ENCODE measurements at places on chromosomes 6 and 20.
A peak's percentile ranks its signal among the peaks of the same experiment; 100 is the strongest.

DNA sequence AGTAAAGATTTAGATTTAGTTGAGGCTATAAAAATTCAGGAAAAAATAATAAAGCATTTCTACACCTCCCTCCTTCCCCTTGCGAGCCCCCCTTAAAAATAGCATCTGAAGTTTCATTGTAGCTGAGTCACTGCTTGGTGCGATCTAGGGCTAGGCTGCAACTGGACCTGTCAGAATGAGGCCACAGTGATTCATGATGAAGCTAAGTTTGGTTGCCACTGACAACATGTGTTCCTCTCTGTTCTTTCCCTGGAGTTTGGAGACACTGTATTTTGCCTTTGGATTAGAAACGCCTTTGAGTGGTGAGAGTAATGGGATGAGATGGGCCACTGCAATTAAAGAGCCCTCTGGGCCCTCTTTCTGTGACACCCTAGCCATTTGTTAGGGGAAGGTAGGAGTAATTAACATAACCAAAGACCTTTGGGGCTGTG, 334.1 kb downstream of the NRN1 start:
- DNase-seq, result no peak

- DNase-seq, result peak; percentile 72
Observed at GRCh38 chr20:59933849-59934585, 580 bp upstream of the SYCP2 start.

- no peak for DNase-seq
Observed at GRCh38 chr6:39303425-39304153, 10.6 kb downstream of the KCNK17 start.

DNA sequence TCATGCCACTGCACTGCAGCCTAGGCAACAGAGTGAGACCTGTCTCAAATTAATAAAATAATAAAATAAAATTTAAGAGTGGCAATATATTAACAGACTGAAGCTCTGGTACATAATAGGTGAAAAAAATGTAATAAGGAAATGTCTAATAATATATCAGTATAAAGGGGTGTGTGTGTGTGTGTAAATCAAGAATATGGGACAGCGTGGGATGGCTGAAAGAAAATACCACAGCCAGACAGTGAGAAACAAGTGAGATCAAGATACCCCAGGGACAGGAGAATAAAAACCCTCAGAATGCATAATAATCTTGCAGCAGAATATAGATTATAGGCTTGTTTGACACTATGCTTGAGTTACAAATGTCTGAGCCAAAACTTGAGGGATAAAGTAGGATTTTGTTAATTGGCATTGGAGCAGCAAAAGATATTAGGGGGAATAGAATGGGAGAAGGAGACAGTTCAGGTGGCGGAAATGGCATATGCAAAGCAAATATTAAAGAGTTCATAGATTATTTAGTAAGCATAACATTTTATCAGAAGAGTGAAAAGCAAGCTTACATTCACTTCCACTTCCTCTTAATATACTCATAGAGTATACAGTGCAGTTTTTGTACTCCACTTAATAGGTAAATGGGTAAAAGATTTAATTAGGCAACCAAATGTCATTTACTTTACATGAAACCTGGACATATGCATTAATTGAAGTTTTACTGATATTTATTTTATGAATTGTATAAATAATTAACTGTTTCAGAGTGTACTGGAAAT, 398.5 kb upstream of the GJE1 start:
- DNase-seq, result no peak

DNA sequence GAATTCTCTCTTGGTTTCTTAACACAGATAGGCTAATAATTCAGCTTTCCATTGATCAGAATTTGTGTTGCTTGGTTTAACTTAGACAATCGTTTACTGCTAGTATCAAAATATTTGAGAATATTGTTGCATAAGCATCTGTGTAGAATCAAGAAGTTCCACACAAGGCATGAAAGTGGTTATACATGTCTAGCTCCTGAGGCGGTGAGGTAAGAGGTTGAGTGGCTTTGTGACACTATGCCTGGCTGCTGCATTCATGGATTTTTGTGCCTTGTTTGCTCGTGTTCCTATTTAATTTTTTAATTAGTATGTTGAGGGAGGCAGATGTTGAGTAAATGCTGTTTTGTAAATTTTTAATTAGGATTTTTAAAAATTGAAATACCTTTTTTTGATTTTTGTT, 10.2 kb downstream of the PKIB start:
- DNase-seq, result no peak

DNA sequence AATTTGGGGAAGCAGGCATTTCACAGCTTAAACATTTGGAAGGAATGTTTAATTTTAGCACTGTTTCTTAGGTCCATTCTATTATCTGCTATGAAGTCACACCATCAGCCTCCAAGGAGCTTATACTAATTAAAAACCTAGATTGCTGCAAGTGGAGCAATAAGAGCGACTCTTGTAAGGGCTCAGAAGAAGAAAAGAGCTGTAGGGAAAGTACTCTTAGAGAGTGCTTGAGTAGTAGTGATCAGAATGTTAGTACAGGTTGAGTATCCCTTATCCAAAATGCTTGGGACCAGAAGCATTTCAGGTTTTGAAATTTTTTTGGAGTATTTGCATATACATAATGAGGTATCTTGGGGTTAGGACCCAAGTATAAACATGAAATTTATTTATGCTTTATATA, 285.3 kb downstream of the UBE3D start:
- no peak for DNase-seq

DNA sequence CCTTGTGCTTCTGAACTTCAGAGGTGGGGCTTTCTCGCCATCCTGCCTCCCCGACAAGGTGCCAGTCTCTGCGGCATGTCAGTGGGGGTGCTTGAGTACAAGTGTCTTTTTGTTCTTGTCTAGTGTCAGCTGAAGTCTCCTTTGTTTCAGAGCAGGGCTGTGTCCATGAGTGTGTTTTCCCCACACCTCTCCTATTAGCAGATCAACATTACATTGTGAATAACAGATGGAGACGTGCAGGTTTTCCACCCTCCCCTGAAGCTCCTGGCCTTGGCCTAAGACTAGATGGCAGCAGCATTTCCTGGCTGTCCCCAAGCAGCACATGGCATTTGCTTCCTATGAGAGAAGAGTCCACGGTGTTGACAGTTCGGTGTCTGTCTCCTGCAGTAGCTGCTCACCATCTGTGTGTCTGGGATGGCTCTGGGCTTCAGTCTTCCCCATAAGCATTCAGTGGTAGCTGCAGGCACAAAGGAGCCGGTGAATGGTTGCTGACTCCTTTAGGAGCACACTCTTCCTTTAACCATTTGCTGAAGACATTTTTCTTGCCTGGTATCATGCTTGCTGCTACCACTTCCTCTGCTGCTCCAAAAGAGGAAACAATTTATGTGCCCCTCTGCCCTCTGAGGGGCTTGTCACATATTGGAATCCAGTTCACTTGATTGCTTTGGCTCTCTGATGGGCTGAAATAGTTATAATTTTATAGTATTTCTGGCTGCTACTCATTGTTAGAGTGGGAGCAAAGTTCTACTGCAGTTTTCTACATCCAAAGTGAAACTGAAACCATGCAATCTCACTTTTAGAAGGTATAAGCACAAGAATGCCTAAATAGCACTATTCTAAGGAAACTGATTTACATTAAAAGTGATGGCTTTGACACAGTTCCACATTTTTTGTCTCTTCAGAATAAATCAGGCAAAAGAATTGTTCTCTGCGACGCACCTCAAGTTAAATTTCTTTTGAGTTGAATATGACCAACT, 913.0 kb downstream of the C6orf118 start:
- DNase-seq, result no peak

DNA sequence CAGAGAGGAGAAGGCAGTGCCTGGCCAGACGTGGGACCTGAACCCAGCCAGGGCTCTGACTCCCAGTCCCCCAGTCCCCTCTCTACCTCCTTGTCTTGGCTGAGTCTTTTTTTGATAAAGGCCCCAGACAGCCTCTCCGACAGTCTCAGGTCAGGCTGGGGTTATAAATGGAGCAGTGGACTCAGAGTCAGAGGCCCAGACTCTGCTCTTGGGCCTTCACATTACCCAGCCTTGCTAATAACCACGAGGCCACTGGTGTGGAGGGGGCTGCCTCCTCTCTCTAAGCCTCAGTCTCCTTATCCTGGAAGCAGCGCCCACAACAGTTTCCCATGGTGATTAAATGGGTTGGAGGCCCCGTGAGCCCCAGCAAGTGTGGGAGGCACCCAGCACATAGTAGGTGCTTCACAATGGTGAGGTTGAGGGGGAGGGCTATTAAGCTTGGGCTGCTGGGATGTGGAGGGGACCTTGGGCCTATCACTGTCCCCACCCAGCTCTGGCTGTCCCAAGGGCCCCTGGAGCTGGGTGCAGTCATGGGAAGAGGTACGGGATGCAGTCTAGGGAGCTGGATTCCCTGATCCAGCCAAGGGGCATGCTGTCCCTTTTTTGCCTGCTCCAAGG, 35.7 kb downstream of the TGM2 start:
- DNase-seq, result no peak

DNA sequence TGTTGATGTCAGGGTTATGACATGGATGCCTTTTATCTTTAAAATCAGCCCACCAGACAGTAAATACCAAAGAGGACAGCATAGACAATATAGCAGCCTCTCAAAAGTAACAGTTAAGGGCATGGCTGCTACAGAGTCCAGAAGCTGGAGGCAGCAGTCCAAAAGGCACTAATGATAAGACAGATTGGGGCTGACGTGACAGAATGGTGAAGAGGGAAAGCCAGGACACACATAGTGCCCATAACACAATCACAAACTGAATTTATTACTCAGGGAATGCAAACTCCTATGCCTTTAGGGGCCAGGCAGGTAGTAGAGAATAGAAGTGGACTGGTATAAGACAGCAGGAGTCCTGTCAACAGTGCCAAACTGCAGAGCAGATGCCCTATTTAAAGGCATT, 40.7 kb downstream of the TP53INP2 start:
- DNase-seq, result no peak

- DNase-seq, result no peak
Observed at GRCh38 chr20:10666221-10667076, 7.3 kb downstream of the JAG1 start.

DNA sequence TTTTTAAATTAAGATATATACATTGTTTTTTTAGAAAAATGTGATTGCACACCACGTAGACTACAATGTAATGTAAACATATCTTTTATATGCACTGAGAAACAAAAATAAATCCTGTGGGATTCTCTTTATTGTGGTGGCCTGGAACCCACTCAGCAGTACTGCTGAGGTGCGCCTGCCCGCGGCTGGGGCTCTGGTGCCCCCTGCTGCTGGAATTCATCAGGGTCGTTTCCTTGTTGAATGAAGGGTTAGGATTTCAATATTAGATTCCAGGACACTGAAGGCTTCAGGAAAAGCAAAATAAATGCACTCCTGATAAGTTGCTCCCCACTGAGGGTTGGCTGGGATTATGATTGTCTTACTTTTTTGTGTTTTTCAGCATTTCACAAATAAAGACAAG, 175.8 kb upstream of the GGTLC1 start:
- DNase-seq, result no peak

GRCh38 chr6:134667111-134667510, 282.8 kb downstream of the ALDH8A1 start:
- no peak for DNase-seq

DNA sequence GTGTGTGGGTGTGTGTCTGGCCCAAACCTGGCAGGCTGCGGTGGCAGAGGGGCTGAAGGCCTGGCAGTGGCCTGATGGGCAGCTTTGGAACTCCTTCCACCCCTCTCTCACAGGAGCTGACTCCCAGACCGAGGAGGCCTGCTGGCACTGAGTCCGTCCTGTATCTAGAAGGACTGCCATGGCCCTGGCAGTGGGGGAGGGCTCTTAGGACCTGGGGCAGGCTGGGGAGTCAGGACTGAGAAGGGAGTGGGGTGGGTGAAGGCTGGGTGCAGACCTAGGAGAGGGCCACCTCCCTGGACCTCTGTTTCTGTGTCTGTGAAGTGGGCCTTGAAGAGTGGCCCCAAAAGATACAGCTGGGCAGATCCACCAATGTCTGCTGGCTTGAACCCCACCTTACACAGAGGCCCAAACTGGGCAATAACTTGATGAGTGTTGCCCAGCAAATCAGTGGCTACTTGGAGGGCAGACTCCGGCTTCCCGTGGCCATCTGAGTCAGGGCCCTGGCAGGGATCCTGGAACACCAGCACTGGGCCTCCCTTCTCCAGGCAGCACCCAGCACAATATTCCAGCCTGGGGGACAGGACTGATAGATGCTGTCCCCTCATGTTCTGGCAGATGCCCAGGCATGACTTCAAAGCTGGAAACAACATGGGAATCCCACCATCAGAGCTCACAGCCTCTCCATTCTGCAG, 46.7 kb upstream of the BLCAP start:
- DNase-seq, result no peak

GRCh38 chr20:10316582-10316981, 98.0 kb downstream of the SNAP25 start:
- DNase-seq, result no peak

DNA sequence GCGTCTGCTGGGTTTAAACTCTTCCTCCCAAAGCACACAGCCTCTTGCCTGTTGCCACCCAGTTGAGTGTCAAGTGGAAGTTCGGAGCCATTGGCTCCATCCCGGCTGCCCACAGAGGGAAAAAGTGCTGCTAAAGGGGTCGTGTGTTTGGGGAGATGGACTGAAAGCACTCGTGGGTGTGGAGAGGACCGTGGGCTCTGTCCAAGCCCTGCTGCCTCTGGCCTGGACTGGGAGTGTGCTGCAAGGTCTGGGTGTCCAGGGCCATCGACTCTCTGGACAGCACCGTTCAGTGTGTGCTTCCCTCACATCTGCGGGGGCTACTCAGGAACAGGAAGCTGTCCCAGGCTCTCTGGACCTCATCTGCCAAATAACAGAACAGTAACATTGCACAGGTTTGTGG, 269.3 kb downstream of the DLL1 start:
- no peak for DNase-seq

DNA sequence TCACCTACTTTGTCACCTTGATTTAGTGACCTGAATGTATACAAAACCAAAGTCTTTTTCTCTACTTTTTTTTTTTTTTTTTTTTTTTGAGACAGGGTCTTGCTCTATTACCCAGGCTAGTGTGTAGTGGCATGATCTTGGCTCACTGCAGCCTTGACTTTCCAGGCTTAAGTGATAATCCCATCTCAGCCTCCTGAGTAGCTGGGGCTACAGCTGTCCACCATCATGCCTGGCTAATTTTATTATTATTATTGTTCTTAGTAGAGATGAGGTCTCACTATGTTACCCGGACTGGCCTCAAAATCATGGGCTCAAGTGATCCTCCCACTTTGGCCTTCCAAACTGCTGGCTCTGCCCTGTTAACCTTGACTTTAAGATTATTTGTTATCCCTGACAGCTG, 37.5 kb downstream of the CRISP2 start:
- DNase-seq, result no peak

GRCh38 chr6:120303527-120303926, 954.0 kb upstream of the MAN1A1 start:
- no peak for DNase-seq

- no peak for DNase-seq
Observed at GRCh38 chr6:15460110-15460727, 202.6 kb downstream of the DTNBP1 start.

DNA sequence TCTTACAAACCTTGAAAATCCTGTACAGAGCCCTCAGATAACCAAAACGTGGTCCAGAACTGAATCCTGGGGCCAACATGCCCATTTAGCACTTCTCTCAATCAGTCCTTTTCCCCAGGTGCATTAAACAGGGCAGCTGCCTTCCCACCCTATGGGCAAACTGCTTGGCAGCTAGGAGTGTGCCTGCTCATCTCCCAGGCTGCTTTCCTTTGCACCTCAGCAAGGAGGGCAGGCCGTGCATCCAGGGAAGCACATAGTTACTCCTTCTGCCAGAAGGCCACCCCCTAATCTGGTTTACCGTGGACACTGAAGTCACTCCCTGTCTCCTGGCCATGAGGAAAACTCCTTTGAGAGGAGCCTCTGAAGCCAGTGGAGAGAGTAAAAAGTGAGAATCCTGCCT, 10.0 kb downstream of the PKIG start:
- no peak for DNase-seq

Data from NCI-H2107 (cell line).